Pancreas (tissue), 10 donors: ENCODE measurements at places on chromosomes 4 and X. TPM values are rescaled to one million over a fixed set of nuclear protein-coding genes. Genes with fewer than 3 reads are reported as not detected.

Gene FGB
- polyA plus RNA-seq, result 0.59 TPM

Gene NXF2B
- polyA plus RNA-seq, result 2.0 TPM

Gene AKAP14
- polyA plus RNA-seq, result not detected

- no peak for DNase-seq
Observed at GRCh38 chr4:147371661-147372060, 109.2 kb upstream of the EDNRA start.

DNA sequence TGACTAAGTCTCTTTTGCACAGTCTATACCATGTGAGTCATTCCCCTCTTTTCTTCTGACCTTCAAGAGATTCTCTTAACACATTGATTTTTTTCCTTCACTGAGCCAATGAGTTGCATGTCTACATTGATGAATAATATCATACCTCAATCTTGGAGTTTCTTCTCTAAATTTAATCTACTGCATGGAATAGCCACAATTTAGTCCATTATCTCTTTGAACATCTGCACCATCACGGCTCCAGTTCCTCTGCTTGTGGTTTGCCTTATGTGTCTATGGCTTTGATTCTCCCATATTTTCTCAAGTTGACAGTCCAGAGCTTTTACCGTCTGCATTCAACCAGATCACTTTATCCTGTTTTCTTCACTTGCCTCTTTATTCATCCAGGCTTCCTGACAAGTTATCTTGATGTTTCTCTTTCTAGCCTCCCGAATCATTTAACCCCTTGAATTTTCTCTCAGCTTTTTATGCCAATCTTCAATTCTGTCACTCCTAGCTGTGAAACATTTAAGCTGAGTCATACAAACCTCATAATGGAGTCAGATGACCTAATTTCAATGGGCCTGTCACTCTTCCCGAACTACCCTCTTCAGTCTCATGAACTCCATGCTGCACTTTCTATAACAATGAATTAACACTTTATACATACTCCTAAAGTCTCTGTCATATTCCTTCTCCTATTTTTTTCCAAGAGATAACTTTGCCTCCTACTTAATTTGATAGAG is 222.3 kb downstream of the CPE start:
- no peak for DNase-seq

Gene CNKSR2
- polyA plus RNA-seq, result 1.5 TPM

Gene SYTL4
- polyA plus RNA-seq, result 4.0 TPM

DNA sequence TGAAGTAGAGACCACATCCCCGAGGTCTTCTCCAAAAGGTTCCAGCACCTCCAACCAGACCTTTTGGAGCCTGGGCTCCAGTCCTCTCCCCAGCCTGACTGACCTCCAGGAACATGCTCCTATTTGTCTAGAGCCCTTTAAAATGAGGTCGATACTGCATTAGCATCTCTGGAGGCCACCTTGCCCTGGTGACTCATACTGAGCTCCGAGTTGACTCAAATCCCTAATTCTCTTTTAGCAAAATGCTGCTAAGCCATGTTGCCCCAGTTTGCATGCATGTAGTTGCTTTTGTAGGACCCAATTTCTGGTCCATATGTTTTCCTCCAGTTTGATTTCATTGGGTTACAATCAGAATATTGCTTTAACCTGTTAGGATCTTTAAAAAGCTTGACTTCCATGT is 43.5 kb upstream of the CITED1 start:
- no peak for DNase-seq

Gene SYN1
- 2.9 TPM for polyA plus RNA-seq

GRCh38 chr4:2642968-2643367 is 106.5 kb downstream of the FAM193A start:
- no peak for DNase-seq

Gene SPANXD
- polyA plus RNA-seq, result not detected

Gene HTN3
- not detected for polyA plus RNA-seq

Gene TCEAL9
- 42.0 TPM for polyA plus RNA-seq

GRCh38 chr4:139808808-139809756 is 143.5 kb downstream of the MGST2 start:
- no peak for DNase-seq

DNA sequence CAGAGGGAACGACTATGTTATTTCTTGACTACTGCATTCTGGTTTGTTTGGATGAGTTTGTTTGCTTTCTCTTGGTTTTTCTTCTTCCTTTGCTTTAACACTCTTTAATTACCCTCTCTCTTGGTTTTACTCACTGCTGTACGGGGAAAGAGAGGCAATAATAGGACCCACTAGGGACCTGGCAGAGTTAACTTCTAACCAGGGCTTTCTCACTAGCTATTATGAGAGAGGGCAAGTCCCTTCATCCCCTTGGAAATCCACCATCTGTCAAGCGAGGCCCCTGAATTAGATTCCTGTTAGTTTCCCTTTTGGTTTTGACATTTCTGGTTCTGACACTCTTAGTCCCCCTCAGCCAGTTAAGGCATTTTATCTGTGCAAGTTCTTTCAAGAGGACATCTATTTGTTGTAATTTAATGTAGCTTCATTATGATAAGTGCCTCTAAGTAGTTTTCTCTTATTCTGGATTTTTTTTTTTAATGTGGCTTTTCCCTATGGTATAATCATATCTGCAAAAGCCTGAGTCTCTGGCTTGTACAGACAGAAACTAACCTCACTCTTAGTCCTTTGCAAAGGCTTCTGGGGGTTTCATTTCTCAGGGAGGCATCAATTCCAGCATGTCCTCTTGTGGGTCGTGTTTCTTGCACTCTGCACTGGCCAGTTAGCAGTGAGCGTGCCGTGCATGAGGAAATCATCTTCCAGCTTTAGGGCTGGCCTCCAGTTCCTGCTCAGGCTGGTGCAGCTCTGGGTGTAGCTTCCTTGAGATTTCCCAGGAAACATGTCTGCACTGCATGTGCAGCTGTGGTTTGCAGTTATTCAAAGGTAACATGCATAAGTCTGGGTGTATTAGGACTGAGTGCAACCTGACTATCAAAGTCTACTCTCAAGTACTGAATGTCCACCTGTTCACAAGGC is 221.3 kb downstream of the STIM2 start:
- DNase-seq, result no peak

DNA sequence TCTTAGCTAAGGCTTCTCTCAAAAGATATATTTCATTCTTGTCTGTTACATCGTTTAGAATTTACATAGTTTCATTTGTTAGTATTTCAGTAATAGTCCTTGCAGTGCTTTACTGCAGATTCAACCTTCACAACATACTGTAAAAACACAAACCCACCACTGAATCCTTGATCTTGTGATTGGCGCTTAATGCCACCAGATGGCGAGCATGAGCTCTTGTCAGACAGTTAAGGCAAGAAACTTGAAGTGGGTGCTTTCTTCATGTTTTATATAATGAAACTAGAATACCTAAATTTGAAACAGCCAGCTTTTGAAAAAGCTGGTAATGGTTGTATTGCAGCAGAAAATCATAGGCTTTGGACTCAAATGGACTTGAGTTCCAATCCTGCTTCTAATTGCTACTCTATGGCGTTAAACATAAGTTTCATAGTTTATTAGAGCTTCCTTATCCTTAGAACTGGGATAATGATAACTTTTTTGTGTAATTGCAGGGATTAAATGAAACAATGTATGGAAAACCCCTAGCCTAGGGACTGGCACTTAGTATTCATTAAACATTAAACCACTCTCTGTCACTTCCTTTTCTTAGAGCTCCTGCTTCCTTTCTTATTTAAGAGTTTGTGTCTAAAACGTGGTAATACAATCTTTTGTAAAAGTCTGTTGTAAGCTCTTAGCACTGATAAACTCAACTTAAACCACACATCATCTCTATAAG is 95.1 kb downstream of the USP9X start:
- DNase-seq, result peak; percentile 5

DNA sequence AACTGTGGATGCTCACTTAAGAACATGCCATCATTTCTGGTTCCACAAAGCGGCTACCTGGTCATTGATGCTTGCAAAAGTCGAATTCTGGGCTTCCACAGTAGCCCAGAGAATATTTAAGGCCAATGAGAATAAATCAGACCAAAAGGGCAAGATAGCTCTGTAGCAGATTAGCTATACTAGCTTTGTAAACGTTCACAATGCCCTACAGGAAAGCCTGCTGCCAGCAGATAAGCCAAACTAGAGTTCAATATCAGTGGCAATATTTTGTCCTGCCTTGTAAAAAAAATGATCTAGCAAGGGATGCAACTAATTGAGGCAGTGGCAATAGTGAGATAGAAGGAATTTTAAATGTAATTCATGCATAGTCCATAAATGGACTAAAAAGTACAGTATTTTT is 387.7 kb upstream of the TEX13C start:
- DNase-seq, result no peak

- peak; percentile 61 for DNase-seq
Observed at GRCh38 chrX:154409222-154409871, at the start of gene DNASE1L1. TSS of gene DNASE1L1 (minus strand) at chrX:154409254. CDS start at chrX:154405568, 3,686 bp downstream.

GRCh38 chr4:165724786-165725185 is 148.3 kb upstream of the TLL1 start:
- DNase-seq, result no peak

- no peak for DNase-seq
Observed at GRCh38 chr4:145203410-145203809, 23.0 kb upstream of the OTUD4 start.

Gene GLRB
- 4.1 TPM for polyA plus RNA-seq

- DNase-seq, result no peak
Observed at GRCh38 chr4:54513204-54513603, 144.6 kb upstream of the KIT start.

DNA sequence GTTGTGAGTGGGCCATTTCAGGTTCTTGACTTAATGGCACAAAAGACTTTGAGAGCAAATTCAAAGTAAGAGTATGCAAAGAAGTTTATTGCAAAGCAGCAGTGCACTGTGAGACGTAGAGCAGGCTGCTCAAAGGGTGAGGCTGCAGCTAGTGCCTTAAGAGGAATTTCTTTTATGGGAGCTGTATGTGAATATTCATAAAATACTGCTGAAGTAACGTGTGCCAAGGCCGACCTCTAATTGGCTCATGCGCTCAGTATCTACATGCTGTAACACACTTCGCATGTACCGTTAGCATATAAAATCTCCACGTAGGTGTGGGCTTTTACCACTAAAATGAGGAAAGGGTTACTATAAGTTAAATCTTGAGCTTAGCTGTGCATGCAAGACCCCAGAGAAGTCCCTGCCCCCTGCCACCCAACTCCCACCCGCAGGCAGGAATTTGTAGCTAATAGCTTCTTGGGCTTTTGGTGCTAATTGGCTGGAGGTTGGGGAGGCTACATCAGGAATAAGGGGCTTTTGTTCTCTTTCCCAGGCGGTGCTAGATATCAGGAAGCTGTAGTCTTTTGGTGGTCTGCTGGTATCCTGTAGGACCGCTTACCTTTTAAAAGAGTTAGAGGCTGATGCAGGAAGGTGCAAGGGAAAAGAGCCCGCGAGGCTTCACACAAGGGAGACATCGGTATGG is 47.6 kb downstream of the FSTL5 start:
- DNase-seq, result no peak
